ENCODE measurements at places on chromosomes 6 and 20.

DNA sequence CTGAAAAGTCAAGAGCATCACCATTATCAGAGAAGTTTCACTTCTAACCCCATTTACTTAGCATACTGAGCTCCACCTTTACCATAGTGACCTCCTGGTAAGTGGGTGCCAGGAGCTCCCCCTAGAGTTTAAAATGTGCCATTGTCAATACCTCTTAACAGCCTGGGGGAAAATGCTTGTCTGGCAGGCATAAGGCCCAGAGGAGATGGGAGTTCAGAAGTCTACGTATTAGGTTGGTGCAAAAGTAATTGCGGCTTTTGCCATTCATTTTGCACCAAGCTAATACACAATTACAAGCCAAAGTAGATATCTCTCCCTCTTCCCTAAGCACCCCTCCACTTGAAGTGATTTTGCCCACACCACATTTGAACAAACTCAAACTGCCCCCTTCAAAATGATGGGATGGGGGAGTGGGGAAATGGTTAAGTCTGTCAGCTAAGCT is 919.0 kb downstream of the KIF16B start:
- DNase-seq: peak; percentile 51

GRCh38 chr6:154213782-154214181 is 142.8 kb downstream of the IPCEF1 start:
- no peak for DNase-seq

DNA sequence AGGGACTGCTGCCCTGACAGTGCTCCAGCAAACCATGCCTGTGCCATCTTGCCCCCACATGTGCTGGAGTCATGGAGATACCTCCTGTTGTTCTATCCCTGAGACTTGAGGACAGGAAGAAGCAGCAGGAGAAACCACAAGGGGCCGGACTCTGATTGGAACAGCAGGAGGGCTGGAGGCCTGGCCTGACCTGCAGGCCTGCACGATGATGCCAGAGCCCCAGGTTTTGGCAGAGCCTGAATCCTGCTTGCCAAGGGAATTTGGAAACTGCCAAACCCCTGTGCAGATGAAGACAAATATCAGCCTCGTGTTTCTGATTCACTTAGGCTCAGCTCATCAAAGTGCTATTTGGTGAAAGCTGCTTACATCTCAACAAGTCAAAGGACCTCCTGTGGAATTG is 177.6 kb downstream of the MAFB start:
- DNase-seq: no peak

GRCh38 chr20:50649590-50649989 is 41.8 kb downstream of the RIPOR3 start:
- DNase-seq: no peak

- no peak for DNase-seq
Observed at GRCh38 chr20:48797275-48797825, 30.4 kb downstream of the PREX1 start.

DNA sequence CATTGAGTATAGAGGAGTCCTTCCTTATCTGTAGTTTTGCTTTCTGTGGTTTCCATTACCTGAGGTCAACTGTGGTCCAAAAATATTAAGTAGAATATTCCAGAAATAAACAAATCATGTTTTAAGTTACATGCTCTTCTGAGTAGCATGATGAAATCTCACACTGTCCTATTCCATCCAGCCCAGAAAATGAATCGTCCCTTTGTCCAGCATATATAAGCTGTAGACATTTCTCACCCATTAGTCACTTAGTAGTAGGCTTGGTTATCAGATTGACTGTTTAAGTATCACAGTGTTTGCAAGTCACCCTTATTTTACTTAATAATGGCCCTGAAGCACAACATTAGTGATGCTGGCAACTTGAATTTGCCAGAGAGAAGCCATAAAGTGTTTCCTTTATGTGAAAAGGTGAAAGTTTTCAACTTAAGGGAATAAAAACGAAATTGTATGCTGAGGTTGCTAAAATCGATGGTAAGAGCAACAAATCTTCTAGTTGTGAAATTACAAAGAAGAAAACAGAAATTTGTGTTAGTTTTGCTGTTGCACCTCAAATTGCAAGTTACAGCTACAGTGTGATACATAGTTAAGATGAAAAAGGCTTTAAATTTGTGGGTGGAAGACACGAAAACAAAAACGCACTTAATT is 198.6 kb upstream of the SIM1 start:
- peak; percentile 75 for DNase-seq

DNA sequence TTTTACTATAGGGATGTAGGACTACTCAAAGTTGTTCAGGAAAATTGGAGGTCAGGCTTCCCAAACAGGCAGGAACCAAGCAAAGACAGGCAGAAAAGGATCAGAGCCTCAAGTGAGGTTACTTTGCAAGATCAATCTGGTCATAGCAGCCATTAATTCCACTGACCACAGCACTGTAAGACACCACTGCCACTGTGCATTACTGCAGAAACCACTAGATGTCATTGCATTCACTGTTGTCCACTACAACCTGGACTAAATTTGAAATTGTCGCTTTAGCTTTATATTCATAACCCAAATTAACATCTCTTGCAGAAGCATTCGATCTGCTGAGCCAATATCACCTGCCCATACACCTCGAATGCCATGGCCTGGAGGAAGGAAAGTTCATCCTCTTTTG is 126.9 kb upstream of the UFL1 start:
- DNase-seq: no peak

GRCh38 chr6:143859891-143860660 is 4.2 kb upstream of the ZC2HC1B start:
- DNase-seq: no peak

- peak; percentile 24 for DNase-seq
Observed at GRCh38 chr20:37518606-37519507, 2.2 kb upstream of the NNAT start.

GRCh38 chr6:137240168-137240567 is 21.0 kb upstream of the IFNGR1 start:
- DNase-seq: peak; percentile 79

- no peak for DNase-seq
Observed at GRCh38 chr6:129163551-129163950, 280.6 kb downstream of the LAMA2 start.

- peak; percentile 71 for DNase-seq
Observed at GRCh38 chr6:10347561-10348327, 67.1 kb downstream of the TFAP2A start.

GRCh38 chr6:99114769-99115406 is 167.1 kb upstream of the FBXL4 start:
- no peak for DNase-seq

GRCh38 chr6:149861603-149862423 is 2.3 kb downstream of the LRP11 start:
- no peak for DNase-seq

DNA sequence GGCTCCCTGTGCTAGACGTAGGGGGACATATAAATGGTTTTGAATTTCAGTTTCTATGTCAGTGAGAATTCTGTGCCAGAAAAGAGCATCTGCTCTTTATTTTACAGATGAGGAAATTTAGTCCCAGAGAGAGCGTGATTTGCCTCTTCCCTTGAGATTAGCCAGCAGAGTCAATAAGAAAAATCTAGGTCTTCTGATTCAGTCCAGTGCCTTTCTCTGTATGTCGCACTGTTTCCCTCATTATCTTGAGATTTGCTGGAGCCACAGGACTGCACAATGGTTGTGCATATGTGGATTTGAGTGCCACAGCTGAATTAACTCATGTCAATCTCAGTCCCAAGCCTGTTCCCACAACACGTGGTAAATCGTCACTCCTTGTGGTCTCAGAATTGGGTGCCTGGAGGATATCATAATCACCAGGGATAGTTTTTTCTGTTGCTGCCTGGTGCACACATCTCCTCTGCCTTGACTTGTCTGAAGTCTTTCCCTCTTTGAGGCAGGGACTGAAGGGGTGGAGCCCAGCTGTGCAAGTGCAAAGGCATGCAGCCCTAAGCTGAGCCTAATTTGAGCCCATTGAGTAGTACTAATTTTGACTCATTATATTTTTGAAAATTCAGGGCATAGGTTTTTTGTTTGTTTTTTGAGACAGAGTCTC is 276.7 kb downstream of the SOX4 start:
- DNase-seq: no peak

- peak; percentile 85 for DNase-seq
Observed at GRCh38 chr20:7841291-7841970, 98.8 kb downstream of the HAO1 start.

DNA sequence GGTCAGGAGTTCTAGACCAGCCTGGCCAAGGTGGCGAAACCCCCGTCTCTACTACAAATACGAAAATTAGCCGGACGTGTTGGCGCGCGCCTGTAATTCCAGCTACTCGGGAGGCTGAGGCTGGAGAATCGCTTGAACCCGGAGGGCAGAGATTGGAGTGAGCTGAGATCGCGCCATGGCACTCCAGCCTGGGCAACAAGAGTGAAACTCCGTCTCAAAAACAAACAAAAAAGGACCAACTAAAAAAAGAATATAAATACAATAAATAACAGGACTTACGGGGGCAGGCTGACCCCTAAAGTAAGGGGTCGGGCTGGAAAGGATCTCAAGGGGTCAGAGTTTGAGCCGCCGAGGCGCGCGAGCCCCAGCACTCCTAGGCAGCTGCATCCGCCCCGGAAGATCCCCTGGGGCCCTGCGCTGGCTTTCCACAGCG is 509 bp upstream of the TPD52L2 start:
- no peak for DNase-seq

- no peak for DNase-seq
Observed at GRCh38 chr6:150099953-150100352, 31.0 kb upstream of the ULBP3 start.

DNA sequence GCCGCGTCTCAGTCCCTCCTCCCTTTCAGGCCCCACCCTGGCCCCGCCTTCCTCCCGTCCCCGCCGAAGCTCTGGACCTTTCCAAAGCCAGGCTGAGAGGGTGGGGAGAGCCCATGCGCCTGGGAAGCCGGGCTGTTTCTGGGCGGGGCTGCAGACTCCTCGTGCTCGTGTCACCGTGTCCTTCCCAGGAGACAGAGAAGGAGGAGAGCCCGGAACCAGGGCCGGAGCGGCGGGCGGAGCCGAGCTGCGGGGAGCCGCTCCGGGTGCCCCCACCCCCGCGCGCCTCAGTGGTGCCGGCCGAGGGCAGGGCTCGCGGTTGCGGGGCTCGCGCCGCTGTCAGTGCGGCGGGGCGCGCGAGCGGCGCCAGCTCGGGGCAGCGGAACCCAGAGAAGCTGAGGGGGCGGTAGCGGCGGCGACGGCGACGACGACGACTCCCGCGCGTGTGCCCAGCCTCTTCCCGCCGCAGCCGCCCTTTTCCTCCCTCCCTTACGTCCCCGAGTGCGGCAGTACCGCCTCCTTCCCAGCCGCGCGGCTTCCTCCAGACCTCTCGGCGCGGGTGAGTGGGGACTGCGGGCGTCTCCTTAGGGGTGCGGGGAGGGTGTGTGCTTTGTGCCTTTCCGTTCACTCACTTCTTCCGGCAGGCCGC is at the start of gene RALY:
Gene RALY (plus strand): TSS at position 336 of the 646 bp plus-strand sequence. CDS start 78,164 bp downstream, outside the sequence.
- DNase-seq: peak; percentile 51

DNA sequence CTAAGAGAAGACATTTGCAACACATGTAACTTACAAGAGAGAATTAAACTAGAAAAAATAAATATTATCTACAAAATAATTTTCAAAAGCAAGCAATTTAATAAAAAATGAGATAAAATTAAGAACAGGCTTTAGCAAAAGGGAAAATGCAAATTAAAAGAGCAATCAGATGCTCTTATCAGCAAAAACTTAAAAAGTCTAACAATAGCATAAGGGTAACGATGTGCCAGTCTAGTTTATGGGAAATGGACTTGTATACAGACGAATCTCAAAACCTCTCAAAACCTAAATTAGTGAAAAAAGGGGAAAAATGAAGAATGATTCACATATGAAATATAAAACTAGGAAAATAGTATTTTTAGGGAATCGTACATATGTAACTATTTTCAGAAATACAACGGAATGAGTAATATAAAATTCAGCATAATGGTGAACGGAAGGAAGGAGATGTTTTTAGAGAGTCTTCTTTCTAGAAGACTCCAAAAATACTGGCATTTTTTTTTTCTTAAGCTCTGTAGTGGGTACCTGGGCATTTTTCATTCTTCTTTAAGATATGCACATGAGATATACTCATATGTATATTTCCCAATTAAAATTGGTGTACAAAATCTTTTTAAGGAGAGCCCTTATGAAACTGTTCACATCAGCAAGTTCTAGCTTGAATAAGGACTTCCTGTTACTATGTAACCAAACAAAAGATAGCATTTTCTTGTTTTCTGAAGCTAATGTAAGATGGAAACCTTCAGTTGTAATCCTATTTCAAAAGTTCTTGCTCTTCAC is 927 bp upstream of the MANEA start:
- peak; percentile 22 for DNase-seq

- DNase-seq: no peak
Observed at GRCh38 chr6:1538810-1539478, 70.8 kb upstream of the FOXC1 start.

DNA sequence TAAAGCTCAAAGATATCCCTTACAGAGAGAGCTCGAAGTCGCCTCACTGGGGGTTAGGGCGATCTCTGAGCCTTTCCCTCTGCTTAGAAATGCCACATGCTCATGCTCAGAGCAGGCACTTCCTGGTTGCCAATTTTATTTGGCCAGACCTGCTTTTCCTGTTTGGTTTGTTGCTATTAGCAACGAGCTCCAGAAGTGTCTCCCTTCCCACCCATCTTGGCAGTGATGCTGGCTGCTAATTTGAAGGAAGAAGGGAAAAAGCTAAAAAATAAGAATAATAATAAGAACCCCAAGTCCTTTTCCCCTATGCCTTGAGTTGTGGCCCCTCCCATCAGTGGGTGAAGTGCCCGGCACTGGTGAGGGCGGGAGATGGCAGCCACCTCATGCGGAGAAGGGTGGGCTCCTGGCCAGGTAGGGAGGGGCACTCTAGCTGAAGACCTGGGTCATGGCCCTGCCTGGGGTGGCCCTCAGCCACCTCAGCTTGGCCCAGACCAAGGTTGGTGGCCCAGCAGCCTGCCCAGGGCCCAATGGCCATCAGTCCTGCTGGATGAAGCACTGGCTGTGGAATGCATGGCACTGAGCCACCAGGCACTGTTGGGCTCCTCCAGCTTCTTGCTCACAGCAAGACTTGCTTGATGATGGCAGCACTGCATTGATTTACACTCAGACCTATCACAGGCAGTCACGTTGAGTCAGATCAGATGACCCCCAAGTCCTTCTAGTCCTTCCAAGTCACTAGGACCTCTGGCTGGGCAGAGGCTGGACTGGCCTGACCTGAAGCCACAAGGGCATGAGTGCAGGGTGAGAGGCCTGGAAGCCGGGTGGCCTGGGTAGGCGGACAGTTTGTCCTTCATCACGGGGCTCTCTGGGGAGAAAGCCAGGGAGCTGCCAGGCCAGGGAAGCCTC is 79.0 kb downstream of the SYNJ2 start:
- DNase-seq: peak; percentile 80

GRCh38 chr20:889932-890463 is 26.1 kb downstream of the ANGPT4 start:
- DNase-seq: no peak

DNA sequence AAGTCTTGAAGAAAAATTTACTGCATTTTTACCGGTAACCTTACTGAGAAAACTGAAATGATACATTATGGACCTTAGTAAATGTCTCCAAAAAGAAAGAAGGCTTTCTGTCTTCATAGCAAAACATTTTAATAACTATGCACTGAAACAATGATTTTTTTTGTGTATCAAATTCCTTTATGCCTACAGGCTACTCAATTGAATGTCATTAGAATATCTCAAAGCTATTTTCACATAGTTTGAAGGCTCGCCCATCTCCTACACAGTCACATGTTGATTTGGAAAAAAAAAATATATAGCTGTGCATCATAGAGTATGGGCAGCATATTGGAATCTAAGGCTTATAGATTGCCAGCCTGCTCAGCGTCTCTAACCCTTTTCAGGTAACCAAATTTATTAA is 12.0 kb upstream of the MLIP start:
- DNase-seq: no peak

GRCh38 chr6:131225959-131226358 is 90.7 kb downstream of the AKAP7 start:
- no peak for DNase-seq

GRCh38 chr6:13354331-13355042 is 26.1 kb upstream of the TBC1D7 start:
- peak; percentile 66 for DNase-seq

GRCh38 chr6:126337323-126337722 is 2.6 kb upstream of the CENPW start:
- peak; percentile 74 for DNase-seq
